Fibroblast of skin of right biceps (primary cell): ENCODE measurements at places on chromosomes 16 and 17.
A peak's percentile ranks its signal among the peaks of the same experiment; 100 is the strongest.

DNA sequence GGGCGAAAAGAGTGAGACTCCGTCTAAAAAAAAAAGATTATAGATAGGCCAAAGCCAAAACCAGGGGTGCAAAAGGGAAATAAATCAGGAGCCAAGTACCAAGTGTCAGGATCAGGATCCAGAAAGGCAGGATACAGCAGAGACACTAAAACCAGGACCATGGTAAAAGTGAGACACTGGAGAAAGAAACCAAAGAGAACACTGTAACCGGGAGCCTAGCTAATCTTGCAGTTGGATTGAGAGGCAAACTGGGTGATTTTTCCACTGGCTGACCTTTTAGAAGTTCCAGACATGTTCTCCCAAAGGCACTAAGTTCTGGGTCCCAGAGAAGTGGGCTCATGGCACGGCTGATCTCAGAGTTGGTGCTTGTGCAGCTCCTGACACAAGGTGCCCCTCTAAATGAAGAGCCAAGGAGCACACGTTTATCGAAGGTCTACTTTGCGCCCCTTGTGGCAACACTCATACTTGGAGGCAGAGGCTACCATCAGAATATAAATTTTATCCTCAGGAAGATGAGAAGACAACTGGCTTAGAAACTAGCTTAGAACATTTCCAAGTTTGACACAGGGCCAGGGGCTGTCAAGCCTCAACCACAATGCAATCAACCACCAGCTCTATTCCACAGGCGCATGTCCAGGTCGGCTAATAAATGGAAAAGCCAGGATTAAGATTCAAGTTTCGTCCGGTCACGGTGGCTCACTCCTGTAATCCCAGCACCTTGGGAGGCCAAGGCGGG is 27.5 kb upstream of the HELZ start:
- no peak for DNase-seq

DNA sequence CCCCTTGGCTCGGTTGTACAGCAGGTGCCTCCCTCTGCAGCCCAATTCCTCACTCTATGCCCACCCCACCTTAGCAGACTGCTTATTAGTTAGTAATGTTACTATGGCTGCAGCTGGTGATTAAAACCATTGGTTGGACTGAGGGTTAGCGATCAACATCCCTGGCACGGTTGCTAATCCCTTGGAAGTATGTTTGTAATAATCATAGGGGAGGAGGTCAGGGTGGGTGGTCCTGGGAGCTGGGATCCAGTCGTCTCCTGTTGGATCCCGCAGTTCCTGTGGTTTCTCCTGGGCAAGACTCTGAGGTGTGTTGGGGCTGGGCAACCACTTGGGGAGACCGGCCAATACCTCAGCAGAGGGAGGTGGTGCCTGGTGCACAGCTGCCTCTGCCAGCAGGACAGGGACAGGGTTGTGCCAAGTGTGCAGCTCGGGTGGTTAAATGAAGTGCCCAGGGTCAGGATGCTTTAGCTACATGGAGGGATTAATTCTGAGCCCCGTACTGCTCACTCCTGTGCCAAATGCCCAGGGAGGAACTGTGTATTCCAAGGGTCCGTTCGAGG is 38.0 kb downstream of the FZD2 start:
- no peak for DNase-seq

DNA sequence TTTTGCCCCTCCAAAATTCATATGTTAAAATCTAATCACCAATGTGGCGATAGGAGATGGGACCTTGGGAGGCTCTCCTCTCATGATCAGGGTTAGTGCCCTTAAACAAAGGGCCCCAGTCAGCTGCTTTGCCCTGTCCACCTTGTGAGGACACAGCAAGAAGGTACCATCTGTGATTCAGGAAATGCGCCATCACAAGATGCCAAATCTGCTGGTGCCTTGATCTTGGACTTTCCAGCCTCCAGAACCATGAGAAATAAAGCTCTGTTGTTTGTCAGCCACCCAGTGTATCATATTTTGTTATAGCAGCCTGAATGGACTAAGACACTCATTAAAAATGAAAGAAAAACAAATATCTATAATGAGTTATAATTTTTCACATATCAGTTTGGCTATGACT is 63.0 kb upstream of the NKD1 start:
- DNase-seq, result no peak

- DNase-seq, result no peak
These were observed 309.9 kb upstream of the ASIC2 start for GRCh38 chr17:33602981-33603380.

DNA sequence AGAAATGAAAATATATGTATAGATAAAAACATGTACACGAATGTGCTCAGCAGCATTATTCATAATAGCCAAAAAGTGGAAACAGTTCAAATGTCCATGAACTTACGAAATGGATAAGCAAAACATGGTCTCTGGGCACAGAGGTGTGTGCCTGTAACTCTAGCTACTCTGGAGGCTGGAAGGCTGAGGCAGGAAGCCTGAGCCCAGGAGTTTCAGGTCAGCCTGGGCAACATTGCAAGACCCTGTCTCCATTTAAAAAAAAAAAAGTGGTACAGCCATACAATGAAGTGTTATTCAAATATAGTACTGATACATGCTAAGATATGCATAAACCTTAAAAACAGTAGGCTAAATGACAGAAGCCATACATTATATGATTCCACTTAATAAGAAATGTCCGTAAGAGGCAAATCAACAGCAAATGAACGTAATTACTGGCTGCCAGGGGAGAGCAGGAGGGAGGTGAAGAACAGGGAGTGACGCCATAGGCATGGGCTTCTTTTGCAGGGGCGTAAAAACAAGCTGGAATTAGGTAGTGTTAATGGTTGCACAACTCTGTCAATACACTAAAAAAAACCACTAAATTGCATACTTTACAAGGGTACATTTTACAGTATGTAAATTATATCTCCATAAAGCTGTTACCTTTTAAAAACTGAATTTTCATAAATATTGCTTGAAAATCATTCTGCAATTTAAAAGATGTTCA is 87.2 kb upstream of the PLEKHM1 start:
- DNase-seq, result no peak

DNA sequence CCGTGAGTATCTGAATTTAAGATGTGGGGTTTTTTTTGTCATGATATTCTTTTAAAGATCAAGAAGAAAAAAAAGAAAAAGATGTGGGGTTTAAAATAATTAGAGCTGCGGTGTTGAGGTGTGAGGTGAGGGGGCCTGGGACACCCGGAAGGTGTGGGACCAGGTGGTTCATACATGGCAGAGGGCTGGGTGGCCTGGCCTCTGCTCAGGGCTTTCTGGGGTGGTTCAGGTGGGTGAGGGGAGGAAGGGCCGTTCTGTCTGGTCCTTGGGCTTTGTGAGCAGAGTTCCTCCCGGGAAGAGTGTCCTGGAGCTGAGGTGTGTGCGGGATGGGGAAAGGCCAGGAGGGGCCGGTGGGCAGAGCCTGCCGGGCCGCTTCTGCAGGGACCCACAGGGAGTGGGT is 5.0 kb downstream of the PRSS27 start:
- DNase-seq, result no peak

- no peak for DNase-seq
These were observed 31.2 kb upstream of the AKTIP start for GRCh38 chr16:53534206-53534605.

DNA sequence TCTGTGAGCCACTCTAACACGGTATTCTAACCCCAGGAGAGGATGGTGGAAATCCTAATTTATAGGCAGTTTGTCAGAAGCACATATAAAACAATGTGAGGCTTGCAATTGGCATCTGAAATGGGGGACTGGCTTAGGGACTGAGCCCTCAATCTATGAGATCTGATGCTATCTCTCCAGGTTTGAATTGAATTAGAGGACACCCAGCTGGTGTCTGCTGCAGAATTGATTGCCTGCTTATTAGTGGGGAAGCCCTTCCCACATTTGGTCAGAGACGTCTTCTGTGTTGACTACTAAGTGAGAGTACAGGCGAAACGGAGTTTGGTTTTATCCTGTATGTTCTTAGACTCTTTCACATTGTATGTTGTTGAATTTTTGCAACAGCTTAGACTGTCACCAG is 13.6 kb upstream of the TMIGD1 start:
- DNase-seq, result no peak

DNA sequence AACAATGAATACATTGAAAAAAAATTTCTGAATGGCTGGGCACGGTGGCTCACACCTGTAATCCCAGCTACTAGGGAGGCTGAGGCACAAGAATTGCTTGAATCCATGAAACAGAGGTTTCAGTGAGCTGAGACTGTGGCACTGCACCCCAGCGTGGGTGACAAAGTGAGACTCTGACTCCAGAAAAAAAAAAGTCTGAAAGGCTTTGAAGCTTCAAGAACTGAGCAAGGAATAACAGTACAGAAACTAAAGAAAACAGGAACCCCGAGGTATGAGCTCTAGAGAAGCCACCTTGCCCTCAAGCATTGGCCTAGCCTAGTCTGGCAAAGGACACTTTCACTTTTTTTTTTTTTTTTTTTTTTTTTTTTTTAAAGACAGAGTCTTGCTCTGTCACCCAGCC is 45.0 kb downstream of the TEX2 start:
- no peak for DNase-seq

DNA sequence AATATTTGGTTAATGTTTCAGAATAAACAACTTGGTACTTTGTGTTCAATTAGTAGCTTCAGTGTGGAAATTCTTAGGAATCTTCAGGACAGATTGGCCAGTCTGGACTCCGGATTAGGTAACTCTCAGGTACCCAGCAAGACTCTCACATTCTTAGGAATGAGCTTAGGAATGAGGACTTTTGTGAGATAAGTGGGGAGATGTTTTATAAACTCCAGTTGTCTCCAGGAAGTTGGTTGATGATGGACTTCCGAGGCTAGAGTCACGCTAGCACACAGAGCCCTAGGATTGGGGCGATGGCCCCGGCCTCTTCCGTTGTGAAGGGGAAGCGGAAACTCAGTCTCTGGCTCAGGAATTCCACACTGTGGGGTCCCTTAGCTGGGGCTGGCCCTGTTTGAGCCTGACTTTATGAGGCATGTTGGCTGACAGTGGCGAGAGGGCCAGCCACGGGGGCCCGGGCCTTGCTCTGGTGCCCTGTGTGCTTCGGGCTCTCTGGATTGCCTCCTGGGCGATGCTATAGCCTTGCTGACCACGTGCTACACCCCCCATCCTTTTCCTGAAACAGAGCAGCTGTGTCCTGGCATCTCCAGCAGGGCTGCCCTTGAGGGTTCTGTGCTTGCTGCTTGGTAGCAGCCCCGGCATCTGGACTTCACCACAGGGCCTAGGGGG is 32.4 kb downstream of the RAB11FIP3 start:
- DNase-seq, result peak; percentile 11

GRCh38 chr17:42541041-42541833 is 5.2 kb downstream of the NAGLU start:
- DNase-seq, result no peak

DNA sequence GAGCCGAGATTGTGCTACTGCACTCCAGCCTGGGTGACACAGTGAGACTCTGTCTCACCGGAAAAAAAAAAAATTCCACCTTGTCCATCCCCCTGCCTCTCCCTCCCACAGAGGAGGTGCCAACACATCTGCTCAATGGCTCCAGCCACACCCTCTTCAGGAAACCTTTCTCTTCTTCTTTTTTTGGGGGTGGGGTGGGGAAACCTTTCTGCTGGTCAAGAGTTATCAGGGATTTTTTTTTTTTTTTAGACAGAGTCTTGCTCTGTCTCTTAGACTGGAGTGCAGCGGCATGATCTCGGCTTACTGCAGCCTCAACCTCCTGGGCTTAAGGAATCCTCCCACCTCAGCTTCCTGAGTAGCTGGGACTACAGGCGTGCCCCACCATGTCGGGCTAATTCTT is 18.7 kb downstream of the TNS4 start:
- DNase-seq, result peak; percentile 17

DNA sequence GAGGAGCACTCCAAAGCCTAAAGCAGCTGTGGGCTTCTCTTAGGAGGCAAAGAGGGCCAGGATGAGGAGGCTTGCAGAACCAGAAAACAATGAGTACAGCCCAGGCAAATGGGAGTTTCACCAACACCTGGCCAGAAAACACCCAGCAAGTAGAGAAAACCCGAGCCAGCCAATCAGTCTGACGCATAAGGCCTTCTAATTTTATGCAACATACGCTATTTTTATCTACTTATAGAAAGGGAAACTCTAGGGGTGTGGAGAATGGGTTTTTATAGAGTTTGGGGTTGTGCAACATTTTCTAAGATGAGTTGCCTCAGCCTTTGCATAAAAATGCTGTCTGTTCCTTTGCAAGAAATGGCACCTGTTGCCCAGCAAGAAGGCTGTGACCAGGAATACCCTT is 529.0 kb upstream of the CDH5 start:
- no peak for DNase-seq

DNA sequence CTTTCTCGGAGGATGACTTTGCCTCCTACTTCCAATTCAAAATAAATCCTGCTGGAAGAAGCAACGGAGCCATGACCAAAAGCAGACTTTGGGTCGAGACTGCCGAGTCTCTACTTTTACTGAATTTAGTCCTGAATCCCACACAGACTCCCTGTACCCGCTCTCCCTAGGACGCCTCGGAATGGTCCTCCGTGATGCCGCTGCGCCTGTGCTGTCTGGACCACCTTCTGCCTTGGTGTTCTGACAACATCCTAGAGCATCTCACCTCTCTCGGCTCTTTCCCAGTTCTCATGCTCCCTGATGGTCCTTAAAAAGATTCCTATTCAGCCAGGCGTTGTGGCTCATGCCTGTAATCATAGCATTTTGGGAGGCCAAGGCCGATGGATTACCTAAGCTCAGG is 181.1 kb upstream of the HSBP1 start:
- no peak for DNase-seq

- DNase-seq, result peak; percentile 56
These were observed 6.8 kb downstream of the COTL1 start for GRCh38 chr16:84611041-84611440.

DNA sequence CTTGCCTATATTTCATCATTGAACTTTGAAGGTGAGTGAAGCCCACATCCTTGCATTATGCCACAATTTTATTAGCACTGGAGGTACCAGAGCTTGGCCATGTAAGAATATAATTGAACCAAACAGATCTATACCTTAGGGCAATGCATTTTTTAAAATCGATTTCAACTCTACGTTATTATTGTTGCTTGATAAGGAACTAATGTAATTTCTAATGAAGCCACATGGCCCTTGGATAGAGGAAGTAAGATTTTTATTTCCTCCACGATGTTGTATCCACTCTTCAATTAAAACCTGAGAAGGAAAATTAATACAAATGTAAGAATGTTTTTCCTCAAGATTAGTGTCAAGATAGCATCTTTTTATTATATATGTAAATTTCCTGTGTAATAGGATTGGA is 370.0 kb upstream of the EEF2KMT start:
- DNase-seq, result no peak

DNA sequence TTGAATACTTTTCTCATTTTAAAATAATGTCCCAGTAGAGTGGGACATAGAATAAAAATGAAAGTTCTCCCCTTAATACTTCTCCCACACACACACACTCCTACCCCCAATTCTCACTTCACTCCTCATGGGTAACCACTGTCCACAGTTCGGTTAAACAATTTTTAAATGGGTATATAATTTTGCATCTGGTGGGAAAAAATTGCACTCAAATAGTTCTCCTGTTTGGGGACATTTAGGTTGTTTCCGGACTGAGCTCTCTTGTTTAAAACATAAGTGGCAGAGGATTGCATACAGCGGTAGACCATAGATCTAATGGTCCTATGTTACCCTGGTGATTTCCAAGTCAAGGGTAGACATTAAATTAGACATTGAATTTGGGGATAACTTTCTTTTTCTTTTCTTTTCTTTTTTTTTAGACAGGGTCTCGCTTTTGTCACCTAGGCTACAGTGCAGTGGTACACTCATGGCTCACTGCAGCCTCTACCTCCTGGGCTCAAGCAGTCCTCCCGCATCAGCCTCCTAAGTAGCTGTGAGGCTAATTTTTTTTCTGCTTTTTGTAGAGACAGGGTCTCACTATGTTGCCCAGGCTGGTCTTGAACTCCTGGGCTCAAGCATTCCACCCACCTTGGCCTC is 138.3 kb downstream of the SOCS1 start:
- DNase-seq, result no peak
